Stimulated activated CD4-positive, alpha-beta T cell treated with anti-CD3 and anti-CD28 coated beads, Interleukin-4, amount 100 ng/mL, for 24 hours (primary cell): ENCODE measurements at places on chromosomes 2 and 18.

DNA sequence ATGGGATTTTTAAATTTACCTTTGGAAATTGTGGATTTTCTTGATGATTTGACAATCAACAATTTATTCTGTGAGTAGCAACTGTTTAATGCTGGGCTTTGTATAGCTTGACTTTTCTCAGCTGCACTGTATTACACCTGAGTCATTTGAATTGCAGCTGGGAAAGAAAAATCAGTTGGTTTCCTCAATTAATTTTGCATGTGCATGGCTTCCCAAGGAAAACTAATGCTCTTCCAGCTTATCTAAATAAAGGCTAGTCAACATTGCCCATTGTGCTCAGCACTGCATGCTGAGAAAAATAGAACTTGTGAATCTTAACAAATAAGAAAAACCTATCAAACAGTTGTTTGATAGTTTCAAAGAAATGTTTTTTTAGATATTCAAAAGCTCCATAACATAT, 268.3 kb upstream of the CDH20 start:
- DNase-seq, result no peak

GRCh38 chr2:69827796-69828540, 1.5 kb upstream of the GMCL1 start:
- DNase-seq, result no peak

GRCh38 chr2:127536707-127537541, 1.4 kb downstream of the MYO7B start:
- DNase-seq, result no peak

GRCh38 chr2:241680044-241680443, 6.6 kb downstream of the DTYMK start:
- DNase-seq, result no peak

DNA sequence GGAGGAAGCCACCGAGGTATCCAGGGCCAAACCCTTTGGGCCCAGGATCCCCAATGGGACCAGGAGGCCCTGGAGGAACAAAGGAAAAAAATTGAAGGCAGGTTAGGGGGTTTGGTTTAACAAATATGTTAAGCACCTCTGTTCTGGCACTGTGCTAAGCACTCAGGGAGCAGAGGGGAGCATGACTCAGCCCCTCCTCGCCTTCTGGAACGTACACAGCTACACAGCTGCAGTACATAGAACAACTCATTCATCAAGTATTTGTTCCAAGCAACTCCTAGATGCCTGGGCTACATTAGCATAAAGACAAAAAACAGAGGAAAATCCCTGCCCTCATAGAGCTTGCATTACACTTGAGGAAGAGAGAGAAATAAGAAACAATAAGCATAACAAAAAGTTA, 153.6 kb downstream of the COL4A4 start:
- no peak for DNase-seq

DNA sequence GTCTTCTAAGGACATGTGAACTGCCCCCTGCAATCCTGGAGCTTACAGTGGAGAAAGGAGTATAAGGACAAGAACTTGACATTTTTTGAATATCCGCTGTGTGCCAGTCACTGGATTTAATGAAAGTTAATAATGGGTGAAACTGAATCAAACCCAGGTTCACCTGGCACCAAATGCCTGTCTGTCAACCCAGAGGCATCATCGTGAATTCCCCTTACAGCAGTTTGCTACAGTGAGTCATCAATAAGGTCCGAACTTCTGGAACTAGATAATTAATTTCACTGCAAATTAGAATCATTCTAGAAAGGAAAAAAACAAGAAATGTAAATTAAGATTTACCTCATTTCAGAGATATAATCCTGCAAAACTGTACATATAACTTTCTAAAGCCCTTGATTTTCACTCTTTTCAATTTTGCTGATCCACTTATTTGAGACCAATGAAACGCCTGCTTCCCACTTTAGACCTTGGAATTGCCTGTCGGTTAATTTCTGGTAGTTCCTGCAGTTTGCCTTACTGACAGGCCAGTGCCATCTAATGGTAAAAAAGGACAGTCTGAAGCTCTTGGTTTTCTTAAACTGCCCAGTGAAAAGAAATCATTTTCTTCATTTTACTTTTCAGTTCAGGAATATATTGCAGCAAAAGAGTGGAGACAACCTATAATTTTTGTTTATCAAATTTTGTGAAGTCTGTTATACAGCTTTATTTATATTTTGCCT, 8.2 kb downstream of the DSG2 start:
- DNase-seq, result no peak

DNA sequence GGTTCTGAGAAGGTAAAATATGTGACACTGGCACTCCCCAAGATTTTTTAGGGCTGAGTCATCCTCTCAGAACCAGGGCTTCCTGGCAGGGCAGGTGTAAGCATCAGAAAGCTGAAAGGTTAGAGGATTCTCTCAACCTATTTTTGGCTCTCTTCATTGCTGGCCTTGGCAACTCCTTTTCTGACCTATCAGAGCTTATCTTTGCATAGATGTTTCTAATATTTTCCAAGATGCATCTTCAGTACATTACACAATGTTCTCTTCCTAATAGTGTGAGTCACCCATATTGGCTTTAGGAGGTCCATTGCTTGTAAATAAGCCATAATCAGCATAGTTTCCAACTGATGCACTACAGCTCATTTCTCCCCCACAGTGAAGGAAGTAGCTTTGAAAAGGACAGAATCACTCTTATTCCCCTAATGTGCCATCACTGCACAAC, 2008.4 kb upstream of the PIK3C3 start:
- DNase-seq, result no peak

DNA sequence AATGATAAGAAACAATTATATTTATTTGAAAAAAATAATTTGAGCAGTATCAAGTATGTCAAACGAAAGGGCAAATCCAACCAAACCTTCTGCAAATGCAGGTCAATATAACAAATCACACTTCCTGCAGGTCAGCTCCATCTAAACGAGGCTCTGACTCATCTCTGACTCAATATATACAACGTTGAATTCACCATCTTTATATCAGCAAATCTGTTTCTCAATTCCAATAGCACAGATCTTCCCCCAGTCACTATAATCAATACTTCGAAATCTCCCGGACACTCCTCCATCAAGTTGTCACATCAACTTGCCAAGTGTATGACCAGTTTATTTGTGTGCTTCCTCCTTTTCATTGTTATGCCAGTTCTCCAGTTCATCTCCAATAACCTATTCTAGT, 388.9 kb downstream of the ZEB2 start:
- no peak for DNase-seq

DNA sequence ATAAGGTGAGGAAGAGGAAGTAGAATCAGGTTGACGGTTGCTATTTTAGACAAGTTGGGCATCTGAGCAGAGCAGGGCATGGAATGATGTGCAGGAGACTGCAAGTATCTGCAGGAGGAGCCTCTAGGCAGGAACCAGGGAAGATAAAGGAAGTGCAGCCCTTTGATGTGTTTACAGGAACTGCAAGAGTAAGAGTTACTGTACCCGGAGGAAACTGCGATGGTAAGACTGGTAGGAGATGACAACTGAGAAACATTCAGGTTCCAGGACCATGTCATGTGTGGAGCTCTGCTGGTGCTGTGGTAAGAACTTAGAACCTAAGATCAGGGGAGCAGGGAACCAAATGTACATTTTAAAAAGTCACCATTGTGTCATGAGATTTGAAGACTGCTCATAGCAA, 134.3 kb upstream of the STON1 start:
- DNase-seq, result no peak

DNA sequence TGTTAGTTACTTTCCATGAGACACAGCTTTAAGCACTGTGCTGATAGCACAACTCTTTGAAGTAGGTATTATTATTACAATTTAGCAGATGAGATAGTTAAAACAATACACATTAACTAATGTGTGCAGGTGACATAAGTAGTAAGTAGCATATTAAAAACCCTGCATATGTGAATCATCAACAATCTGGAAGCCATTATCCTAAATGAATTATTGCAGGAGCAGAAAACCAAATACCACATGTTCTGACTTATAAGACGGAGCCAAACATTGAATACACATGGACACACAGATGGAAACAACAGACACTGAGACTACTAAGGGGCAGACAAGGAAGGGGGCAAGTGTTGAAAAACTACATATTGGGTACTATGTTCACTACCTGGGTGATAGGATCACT, 300.3 kb upstream of the GULP1 start:
- DNase-seq, result no peak

GRCh38 chr2:79219383-79219988, 59.9 kb upstream of the REG3A start:
- DNase-seq, result no peak

GRCh38 chr18:14086458-14087231, 45.6 kb downstream of the ZNF519 start:
- DNase-seq, result no peak
